ENCODE measurements at places on chromosomes 2 and 18. TPM values are rescaled to one million over a fixed set of nuclear protein-coding genes. Genes with fewer than 3 reads are reported as not detected.

DNA sequence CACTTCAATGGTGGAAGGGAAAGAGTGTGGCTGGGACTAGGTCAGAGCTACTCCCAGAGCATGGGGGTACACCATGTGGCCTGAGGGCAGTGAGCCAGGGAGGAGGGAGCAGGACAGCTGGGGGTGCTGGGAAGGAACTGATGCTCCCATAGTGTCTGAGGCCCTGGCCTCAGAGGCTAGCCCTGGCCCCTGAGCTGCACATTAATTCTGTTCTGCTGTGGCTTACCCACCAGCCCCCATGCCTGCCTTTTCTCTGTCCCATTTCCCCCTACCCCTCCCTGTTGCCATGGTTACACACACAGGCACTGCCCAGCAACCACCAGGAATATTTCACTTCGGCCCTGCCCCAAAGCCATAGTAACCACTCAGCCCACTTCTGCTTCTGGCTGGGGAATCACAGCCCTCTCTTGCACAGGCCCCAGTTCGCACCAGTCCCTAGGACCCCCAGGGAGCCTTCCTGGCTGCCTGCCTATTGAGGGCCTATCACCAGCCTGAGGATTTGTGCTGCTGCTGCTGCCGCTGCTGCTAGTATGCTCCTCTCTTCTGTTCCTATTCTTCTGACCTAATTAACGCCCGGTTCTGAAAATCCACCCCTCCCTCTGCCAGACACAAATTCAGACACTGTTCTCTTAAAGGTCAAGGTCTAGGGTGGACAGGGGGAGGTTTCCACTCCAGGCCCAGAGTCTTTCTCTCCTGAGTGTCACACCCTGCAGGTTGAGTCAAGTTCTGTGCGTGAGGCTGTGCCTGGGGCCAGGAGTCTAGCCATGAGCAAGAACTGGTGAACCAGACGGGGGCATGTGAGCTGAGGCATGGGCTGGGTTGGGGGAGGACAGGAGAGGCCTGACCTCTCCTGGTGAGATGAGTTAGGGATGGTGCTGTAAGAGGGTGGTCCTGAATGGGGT, 87.1 kb upstream of the MCFD2 start:
- no peak for DNase-seq

DNA sequence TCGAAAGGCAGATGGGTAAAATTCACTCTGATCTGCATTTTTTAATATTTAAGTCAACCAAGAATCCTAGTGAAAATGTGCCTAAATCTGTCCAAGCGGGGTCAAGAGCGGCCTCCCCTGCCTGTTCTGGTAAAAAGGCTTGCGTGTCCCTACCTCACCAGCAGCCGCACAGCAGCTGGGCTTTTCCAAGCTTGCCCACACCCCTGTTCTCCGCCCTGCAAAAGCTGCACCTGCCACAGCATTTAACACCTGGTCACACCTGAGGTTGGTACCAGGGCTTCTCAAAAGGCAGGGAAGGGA, 25.8 kb upstream of the TMEM182 start:
- no peak for DNase-seq

NAT8 gene
- not detected for total RNA-seq

- no peak for DNase-seq
These were observed 1526.7 kb downstream of the LRP1B start for GRCh38 chr2:140604096-140604495.

IRS1 gene
- total RNA-seq = 26.2 TPM

GRCh38 chr2:214482728-214483127, 71.9 kb downstream of the VWC2L start:
- no peak for DNase-seq

DNA sequence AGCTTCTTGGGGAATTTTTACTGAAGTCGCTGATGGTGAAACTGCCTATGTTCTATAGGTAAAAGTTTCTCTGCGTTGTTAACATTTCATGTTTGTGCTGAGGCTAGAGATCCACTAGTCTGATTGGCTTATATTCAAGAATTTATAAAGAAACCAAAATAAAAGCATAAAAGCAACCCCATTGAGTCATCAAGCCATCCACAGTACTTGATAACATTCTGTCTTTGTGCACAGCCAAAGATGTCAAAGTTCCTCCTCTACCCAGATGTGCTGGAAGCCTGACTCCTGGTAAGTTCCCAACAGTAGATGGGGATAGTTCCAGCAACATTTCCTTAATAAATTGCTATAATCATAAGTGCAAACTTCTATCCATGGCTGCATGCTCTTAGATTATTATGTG, 107.8 kb downstream of the TANC1 start:
- DNase-seq = no peak

DNA sequence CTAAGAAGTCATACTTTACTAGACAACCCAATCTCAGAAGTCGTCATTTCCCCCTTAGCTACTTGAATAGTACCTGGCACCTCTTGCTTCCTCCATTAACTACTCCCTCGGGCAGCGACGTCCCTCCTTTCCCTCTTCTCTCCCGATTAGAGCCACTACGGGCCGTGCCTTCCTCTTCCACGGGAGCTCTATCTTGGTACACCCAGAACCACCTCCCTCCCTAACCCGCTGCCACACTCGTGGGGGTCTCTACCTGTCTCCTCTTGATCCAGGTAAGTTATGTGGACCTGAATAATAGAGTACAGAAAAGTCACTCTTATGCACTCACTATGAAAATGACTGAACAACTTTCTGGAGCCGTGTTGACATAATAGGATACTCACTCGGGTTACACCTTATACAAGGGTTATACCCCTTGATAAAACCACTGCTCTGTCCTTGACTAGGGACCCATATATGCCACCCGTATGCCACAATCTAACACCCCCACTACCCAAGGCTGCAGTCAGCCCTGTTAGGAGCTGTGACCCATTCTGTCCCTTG, 595 bp upstream of the HDHD2 start:
- no peak for DNase-seq

DNA sequence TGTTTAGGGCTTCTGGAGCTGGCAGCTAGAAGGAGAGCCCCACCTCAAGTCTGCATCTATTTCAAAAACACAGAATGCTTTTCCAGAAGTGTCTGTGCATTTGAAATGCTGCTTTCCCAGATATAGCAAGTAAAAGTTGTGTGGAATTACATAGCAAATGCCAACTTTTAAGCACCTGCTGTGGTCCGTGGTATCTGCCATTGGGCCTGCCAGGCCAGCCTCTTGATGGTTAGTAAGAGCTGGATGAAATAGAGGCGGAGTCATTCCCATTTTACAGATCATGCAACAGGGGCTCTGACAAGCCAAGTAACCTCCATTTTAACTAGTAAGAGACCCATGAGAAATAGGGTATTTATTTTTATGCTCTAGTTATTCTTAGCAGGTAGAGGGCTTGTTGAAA, 61.6 kb downstream of the MGAT5 start:
- no peak for DNase-seq

DNA sequence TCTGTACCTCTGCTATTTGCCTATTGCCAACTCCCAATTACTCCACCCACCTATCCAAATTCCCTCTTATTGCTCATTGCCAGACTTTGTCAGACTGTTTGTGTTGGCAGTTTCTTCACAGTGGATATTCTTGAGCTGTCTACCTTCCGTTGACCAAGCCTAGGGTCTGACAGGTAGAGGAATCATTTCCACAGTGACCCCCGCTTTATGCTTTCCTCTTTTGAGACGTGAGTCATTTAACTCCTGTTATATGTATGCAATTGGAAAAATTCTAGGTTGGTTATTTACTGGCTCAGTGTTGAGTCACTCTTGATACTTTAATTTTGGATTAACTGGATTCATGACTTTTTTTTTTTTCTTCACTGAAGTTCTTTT, 187.7 kb downstream of the IRS1 start:
- no peak for DNase-seq

- DNase-seq = no peak
These were observed 13.8 kb upstream of the SERTAD2 start for GRCh38 chr2:64667535-64667934.

EMILIN1 gene
- 225 TPM for total RNA-seq

- no peak for DNase-seq
These were observed 146.4 kb downstream of the FTCDNL1 start for GRCh38 chr2:199704358-199705238.

- no peak for DNase-seq
These were observed 197.3 kb downstream of the DNAH7 start for GRCh38 chr2:195871326-195871725.

- no peak for DNase-seq
These were observed 307.7 kb downstream of the STK39 start for GRCh38 chr2:167939514-167940345.

Measured in sigmoid colon (tissue), 7 donors.